ENCODE measurements at places on chromosomes 1 and 21.

GRCh38 chr1:107000902-107001301 lies 55.6 kb upstream of the PRMT6 start:
- DNase-seq = no peak

- DNase-seq = no peak
Observed at GRCh38 chr1:198837278-198838021, 198.6 kb downstream of the PTPRC start.

DNA sequence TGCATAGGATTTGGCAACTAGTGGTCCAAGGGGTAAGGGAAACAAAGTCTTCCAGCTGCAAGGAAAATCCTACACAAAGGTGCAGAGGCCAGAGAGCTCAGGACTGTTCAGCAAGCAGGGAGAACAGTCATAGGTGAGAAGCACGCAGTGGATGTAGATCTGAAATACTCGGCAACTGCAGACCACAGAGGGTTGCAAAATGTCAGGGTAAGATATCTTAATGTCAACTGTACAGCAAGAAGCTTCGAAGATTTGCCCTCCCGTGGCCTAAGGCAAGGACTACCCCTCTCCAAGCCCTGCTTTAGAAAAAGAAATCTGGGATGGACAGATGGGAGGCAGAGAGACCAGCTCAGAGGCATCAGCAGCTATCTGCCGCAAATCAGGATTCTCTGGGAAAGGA lies 153.4 kb upstream of the IRF2BP2 start:
- DNase-seq = no peak

DNA sequence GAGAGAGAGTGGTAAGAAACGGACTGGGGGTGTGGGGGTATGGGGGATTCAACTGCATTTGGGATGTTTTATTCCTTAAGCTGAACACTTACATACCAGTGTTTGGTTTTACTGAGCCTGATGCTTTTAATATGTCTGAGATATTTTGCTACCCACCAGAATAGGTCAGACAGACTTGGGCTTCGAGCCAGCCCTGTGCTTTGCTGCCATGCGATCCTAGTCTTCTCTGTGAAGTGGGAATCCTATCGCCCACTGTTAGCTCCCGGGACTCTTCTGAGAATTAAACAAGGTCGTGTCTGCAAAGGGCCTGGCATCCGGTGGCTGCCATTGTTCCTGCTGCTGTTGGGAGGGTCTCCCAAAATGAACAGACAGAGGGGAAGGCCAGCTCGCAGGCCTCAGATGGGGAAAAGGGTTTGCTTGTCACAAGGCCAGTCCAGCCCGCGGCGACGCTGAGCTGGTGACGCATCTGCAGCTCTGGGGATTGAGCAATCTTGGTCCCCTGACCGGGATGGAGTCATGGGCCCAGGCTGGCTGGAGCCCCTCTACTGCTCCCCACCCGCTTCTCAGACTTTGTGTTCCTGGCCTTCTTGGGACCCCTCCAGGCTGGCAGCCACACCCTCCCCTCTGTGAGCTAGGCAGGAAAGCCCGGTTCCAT lies 26.9 kb upstream of the ECE1 start:
- DNase-seq = no peak

- DNase-seq = no peak
Observed at GRCh38 chr1:110677526-110677925, 2.8 kb upstream of the KCNA3 start.

DNA sequence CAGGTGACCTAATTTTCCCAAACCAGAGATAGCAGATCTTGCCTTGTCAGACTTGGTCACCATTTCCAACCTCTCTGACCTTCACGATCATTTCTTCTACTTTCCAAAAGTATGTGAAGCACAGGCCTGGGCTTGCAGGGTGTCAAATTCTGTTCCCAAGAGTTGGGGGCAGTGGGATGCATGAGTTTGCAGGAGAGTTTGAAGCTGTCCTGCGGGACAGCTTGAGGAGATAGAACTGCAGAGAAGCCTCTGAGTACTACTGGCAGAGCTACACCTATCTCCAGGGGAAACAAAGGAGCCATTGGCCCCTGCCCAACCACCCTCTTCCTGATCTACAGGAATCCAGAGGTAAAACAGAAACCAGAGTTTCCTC lies 11.3 kb downstream of the TXNIP start:
- no peak for DNase-seq

DNA sequence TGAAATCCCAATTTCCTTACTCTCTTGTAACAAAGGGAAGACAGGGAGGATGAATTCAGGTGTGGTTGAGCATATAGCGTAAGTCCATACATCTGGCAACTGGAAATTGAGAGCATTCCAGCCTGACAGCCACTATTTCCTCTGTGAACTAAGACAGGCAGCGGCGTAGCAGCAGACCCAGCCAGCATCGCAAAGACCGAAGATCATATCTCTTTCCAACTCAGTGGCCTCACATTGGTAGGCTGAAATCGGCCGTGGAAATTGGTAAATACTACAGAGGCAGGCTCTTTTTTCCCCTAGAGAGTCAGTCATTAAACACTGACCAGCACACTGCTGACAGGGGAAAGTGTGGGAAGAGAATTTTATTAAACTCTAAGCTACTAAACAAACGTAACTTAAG lies 43.4 kb downstream of the TARBP1 start:
- no peak for DNase-seq

DNA sequence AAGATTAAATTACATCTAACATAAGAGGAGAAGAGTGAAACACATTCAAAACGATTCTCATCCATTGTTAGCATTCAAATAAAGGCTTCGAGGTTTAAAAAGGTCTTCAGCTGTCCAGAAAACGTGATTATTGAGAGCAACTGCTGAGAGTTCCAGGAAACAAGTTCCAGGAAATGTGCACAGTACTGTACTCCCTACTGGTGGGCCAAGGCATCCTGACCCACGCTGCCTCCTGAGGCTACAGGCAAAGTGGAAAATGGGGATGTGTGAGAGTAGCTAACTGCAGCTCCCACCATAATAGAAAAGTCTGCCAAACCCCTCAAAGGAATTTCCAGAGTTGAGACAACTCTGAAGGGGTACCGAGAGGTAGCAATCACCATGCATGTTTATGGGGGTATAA lies 2.0 kb downstream of the VAV3 start:
- DNase-seq = no peak

DNA sequence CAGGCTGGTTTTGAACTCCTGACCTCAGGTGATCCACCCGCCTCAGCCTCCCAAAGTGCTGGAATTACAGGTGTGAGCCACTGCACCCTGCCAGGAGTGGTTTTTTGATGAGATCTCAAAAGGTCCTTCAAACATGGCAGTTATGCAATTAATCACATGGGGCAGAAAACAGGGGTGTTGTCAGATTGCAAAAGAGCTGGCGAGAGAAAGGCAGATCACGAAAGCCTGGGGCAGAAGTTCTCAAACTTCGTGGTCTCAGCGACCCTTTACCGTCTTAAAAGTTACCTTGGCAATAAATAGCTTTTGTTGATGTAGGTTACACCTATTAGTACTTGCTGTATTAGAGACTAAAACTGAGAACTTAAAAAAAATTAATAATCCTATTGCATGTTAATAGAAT lies 16.1 kb downstream of the CNR2 start:
- DNase-seq = no peak

DNA sequence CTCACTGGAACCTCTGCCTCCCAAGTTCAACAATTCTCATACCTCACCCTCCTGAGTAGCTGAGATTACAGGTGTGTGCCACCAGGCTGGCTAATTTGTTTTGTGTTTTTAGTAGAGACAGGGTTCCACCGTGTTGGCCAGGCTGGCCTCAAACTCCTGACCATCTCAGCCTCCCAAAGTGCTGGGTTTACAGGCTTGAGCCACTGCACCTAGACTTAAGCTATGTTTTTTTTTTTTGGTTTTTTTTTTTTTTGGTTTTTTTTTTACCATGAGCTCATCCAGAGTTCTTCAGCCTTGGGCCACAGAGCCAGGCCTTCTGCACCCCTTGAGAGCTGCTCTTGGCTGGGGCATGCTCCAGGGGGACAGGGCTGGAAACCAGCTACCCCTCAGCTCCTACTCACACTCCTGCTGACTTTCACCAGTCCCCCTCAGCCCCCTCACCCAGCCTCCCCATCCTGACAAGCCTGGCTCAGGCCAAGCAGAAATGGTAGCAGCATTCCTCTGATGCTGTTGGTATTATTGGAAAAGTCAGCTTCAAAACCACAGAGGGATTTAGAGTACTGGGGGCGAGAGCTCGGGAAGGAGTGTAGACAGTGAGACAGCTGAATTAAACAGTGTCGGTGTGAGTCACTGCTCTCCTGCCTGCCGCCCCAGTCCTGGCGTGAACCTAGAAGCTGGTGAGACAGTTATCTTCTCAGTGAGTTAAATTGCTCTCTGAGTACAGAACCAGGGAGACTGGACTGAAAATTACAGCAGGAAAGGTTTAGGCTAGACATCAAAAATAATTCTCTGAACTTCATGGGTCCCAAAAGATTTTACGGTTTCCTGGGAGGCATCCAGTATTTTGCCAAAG lies 63.7 kb downstream of the NAV1 start:
- DNase-seq = no peak

DNA sequence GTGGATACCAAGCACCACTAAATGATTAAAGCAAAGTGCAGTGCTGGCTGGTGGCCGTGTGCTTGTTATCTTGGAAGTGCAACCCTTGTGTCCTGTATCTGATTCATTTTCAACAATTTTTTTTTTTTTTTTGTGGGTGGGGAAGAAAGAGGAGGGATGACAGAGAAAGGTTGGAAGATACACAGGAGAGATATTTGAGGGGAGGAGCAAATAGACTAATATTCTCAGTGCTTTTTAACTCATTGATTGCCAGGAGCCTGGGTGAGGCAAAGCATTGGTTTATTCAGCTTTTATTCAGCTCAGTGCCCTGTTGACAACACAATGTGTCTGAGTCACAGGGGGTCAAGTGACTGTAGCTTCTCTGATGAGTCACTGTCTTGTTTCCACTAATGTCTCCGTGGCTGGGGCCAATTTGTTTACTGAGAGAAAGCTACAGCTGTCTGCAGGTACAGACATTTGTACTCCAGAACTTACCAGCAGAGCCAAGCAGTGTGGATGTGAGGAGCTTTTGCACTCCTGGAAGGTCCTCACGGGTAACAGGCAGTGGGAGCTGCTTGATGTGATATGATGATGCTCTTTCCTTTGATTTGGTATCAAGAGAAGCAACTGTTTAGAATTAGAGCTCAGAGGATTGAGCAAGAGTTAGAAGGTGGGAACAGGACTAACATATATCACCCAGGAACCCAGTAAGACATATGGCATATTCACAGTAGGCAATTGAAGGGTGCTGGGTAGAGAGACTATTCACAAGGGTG lies 23.6 kb upstream of the DNM3 start:
- peak; percentile 34 for DNase-seq

- no peak for DNase-seq
Observed at GRCh38 chr1:202343652-202344349, 2.1 kb upstream of the UBE2T start.

GRCh38 chr1:208165659-208166058 lies 78.5 kb downstream of the PLXNA2 start:
- no peak for DNase-seq

DNA sequence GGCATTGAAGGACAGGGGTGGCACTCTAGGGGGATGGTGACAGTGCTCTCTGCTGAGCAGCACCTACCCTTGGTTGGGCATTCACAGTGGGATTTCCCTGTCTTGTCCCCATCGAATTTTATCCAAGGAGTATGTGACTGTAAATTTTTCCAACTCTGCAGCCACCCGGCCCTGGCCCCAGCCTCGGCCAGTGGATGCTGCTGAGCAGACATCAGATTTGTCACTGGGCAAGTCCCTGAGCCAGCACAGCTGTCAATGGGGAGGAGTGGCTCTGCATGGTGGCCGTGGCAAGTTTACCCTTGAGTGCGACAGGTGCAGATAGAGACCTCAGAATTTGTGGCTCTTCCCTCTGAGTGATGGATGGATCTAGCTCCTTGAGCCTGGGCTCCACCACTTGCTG lies 240.2 kb upstream of the CSF3R start:
- no peak for DNase-seq

DNA sequence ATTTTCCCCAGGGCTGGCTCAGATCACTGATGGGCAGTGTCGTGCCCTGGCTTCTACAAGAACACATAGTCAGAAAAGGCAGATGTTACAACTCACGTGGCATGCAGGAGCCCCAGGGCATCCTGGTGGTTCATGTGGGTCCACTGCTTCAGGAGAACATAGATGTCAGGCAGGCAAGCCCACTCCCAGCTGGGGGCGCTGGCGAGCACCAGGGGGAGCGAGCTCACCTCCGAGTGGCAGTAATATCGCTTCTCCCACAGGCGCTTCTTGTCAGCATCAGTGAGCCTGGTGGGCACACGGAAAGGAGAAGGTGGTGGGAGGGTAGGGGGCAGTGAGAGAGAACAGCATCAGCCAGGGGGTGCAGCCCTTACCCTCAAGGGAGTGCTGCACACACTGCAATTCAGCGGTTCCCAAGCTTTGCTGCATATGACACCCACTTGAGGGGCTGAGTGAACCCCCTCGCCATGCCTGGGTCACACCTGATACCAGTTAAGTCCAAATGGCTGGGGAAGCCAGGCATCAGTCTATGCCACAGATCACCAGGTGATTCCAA lies 34.3 kb upstream of the PPP1R15B start:
- DNase-seq = no peak

GRCh38 chr1:209721323-209721722 lies 16.7 kb downstream of the HSD11B1 start:
- no peak for DNase-seq

- DNase-seq = no peak
Observed at GRCh38 chr21:23712166-23712565, 1895.1 kb downstream of the MRPL39 start.

- DNase-seq = no peak
Observed at GRCh38 chr1:170214117-170215032, 68.6 kb downstream of the NTMT2 start.

- DNase-seq = no peak
Observed at GRCh38 chr1:42335809-42336518, 929 bp upstream of the FOXJ3 start.

DNA sequence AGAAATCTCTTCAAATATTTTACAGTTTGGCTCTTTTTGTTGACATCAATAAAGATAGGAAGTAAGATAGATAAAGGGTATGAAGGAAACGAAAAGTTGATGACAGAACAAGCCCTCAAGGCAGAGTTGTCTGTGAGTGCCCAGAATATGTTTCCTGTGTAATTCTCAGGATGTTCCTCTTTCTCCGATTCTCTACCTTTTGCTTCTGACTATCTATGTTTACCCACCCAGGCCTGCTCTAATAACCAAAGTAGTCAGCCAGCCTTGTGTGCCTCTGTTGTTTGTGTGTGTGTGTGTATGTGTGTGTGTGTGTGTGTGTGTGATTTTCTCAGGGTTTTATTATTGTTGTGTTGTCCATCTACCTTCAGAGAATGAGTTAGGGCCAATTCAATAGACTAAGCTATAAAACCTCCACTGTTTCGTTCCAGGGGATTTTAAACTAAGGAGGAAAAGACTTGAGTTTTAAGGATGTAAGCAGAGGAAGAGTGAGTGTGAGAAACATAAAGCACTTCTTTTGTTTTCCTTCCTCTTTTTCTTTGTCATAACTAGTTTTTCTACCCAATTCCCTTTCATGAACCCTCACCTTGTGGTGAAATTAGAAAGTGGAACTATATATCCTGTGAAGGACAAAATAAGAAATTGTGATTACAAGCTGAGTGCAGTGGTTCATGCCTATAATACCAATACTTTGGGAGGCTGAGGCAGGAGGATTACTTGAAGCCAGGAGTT lies 627.4 kb upstream of the NR5A2 start:
- DNase-seq = no peak
